NCI-H1417 treated with DMSO at 0.1 percent for 48 hours (cell line): ENCODE measurements at places on chromosomes 2 and 18.

- no peak for DNase-seq
Measured at GRCh38 chr2:47249157-47249900, 94.2 kb upstream of the STPG4 start.

DNA sequence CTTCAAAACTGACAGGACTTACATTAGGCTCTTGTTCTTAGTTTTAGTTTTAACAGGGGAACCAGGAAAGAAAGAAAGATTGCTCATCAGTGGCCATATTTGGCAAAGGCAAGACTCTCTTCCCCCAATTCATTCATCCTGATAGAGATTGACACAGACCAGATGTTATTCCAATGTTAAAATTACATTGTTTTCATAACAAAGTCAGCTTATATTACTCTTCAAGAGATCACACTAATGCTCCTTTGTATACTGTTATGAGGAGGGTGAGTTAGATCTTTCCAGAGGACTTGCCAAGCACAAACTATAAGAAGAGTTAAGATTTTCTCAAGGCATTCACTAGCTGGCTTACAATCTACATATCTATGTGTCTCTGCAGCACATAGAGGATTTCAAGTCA is 252.1 kb downstream of the SLC8A1 start:
- no peak for DNase-seq

- no peak for DNase-seq
Measured at GRCh38 chr2:53210538-53210937, 557.1 kb upstream of the CHAC2 start.

GRCh38 chr2:158412206-158412605 is 44.3 kb downstream of the CCDC148 start:
- DNase-seq: no peak

DNA sequence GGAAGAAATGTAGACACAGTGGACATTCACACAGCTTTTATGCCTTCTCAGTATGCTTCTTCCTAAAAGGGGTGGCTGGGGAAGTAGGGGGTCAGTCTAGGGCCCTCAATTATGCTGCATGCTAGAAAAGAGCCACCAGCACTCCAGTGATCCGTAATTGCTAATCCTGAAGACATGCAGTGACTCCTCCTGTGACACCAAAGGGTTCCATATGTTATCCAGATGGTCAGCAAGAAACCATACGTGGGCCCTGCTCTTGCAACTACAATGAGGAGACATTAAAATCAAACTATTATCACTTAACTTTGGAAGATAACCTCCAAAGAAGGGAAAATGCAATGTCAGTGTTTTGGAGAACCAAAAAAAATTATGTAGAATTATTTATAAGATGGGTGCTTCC is 143.4 kb upstream of the LYPD1 start:
- no peak for DNase-seq
